ENCODE measurements at places on chromosomes 16 and 17.

GRCh38 chr16:3017794-3018506 lies at the start of gene CLDN6:
Gene CLDN6 (minus strand): TSS chr16:3018183. CDS start chr16:3016021, 2,162 bp downstream.
- no peak for DNase-seq

DNA sequence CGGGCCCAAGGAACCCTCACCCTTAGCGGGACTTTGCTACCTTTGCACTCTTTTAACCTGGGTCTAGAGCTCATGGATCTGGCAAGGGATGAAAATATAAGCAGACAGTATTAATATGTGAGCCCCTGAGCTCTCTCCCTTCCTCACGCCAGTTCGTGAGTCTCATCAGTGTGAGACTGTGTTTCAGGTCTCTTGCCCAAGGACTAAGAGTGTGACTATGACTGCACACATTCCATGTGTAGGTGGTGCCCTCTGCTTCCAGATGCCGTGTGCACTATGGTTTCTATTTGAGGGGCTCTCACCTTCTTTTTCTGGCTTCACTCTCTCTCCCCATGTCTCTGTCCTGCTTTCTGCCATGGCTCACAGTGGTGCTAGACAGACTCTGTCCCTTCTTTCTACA lies 40.5 kb downstream of the DHRS7B start:
- no peak for DNase-seq

DNA sequence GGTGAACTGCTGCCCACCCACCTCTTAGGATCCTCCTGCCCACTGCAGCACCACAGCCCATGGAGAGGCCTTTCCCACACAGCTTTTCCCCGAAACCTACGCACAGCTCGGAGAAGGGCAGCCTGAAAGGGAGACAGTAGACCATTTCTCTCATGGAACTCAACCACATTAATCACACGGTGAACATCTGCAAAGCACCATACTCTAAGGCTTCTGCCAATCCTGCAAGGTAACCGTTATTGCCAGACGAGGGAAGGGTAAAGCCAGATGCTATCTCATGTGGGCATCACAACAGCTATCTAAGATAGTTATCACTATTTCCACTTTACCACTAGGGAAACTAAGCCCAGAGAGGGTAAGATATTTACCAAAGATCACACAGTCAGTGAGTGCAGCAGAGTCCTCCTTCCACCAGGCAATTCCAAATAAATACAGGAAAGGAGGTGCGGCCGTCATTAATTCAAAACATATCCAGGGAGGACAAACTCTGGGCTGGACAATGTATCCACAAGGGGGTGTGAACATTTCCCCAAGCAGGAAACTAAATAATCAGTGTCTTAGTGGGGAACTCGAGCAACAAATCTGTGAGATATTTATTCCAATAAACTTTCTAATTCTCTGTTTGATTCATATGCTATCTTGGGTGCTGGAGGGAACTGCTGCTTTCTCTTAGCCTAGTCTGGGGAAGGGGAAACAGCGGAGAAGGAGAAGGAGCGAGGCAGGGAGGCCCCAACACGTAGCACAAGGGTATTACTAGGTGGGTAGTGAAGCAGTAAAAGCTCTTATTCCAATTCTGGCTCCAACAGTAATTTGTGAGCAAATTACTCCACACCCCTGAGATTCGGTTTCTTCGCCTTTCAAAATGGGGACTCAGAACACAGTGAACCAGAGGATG lies 723 bp downstream of the TMEM186 start:
- DNase-seq, result no peak

DNA sequence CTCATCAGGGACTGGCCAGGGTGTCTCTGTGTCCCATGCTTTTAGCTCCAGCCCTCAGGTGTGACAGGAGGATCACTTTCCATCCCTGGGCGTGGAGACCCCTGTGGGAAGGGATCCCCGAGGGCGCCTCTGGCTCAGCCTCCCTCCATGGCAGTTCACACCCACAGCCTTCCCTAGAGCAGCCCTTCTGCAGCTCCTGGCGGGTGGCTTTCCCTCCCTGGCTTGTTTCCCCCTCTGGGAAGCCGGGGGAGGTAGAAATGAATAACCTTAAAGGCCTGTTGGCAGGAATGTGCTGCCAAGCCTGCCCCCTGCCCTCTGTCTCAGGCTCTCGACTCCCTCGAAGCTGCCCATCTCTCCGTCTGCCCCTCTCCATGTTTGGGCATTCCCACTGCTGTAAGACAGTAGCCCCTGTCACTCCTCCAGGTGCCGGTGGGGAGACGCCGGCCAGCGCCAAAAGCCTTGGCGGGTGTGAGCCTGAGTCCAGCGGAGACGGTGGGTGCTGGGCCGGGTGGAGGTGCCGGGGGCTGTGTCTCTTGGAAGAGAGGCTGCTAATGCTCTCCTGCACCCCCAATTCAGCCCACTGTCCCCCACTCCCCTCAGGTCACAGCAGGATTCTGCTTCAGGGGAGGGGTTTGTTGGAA lies 2.1 kb upstream of the ATP2A1 start:
- no peak for DNase-seq

- no peak for DNase-seq
Measured at GRCh38 chr16:48217708-48218107, 26.4 kb upstream of the LONP2 start.

- DNase-seq, result no peak
Measured at GRCh38 chr16:12513076-12513790, 290.5 kb downstream of the CPPED1 start.

GRCh38 chr16:56743840-56744239 lies 13.9 kb downstream of the NUP93 start:
- DNase-seq, result peak; percentile 58

DNA sequence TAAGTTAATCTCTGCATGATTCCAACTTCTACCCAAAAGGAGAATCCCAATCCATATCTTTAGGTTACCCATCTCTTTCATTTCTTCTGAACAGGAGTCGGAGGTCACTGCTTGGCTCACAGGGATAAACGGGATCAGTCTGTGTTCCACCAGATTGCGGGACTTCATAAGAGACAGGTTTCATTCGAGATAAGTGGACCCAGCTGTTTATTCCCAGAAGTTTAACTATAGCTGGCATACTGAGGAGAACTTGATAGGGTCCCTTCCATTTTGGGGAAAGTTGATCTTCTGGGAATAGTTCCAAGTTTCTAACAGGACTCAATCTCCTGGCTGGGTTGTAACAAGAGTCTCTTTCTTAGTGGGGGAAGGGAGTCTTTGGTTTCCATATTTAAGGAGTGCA lies 45.4 kb upstream of the ARL4D start:
- no peak for DNase-seq
